ENCODE measurements at places on chromosomes 7 and 10.

DNA sequence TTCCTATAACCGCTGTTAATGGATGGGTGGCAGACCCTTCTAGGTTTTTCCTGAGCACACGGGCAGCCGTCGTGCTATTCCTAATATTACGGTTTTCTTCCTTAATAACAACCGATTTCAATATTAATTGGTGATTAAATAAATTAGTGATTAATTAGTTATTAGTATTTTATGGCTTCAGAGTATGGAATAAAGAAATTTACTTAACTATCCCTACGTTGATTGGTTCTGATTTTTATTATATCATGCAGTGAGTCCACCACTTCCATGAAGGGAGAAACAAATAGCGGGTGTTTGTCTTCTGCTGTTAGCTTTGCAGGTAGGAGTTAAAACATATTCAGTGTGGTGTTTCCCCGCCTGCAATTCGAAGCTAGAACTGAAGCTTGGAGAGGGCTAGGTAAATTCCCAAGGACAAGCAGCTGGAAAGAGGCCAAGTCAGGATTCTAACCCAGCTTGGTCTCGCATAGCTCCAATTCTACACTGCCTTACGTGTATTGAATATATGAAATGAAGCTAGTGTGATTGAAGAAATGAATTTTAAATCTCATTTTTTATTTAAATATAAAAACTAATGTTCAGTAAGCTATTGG is 928 bp upstream of the CSTF2T start:
- peak; percentile 60 for ATAC-seq

- no peak for ATAC-seq
Observed at GRCh38 chr7:98165827-98166667, 45.2 kb upstream of the BHLHA15 start.

- ATAC-seq = peak; percentile 69
Observed at GRCh38 chr7:138957753-138958390, 23.3 kb downstream of the KIAA1549 start.

- ATAC-seq = no peak
Observed at GRCh38 chr7:16354573-16354972, 66.8 kb downstream of the CRPPA start.

DNA sequence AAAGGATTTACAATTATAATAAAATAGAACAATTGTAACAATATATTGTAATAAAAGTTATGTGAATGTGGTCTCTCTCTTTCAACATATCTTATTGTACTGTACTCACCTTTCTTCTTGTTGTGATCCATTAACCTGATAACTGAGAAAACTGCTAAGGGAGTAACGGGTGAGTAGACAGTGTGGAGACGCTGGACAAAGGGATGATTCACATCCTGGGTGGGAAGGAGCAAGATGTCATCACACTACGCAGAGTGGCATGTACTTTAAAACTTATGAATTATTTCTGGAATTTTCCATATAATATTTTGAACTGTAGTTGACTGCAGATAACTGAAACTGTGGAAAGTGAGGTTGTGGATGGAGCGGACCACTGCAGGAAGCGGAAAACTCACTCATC is 91.2 kb upstream of the PLPP4 start:
- ATAC-seq = no peak

GRCh38 chr10:1287487-1287886 is 231.3 kb downstream of the WDR37 start:
- no peak for ATAC-seq

DNA sequence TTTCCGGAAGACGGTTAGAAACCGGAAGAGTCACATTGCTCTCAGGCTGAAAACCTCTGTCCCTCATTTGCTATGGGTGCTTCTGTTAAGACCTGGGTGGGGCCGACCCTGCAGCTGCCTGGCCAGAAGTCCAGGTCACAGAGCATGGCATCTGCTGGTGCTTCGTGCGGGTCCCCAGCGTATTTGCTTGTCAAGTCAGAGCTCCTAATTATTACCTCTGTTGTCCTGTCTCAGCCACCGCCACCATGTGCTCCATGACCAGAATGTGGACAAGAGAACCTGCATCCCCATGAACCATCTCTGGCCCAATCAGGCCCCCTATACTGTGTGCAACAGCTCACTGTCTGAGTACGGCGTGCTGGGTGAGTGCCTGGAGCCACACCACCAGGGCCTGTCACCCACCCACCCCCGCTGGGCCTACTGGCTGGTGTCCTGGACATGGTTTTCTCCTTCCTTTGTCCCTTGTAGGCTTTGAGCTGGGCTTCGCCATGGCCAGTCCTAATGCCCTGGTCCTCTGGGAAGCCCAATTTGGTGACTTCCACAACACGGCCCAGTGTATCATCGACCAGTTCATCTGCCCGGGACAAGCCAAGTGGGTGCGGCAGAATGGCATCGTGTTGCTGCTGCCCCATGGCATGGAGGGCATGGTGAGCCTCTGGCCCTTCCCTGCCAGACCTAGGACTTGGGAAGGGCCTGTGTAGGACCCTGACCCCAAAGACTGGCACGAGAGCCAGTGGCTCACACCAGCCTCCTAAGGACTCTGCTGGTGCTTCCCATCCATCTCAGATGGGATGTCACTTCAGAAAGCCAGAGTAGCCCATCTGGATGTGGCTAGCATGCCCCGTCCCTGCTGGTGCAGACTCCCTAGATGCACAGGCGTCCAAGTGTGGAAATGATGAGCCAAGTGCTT is 51.3 kb upstream of the ZMIZ2 start:
- ATAC-seq = no peak

DNA sequence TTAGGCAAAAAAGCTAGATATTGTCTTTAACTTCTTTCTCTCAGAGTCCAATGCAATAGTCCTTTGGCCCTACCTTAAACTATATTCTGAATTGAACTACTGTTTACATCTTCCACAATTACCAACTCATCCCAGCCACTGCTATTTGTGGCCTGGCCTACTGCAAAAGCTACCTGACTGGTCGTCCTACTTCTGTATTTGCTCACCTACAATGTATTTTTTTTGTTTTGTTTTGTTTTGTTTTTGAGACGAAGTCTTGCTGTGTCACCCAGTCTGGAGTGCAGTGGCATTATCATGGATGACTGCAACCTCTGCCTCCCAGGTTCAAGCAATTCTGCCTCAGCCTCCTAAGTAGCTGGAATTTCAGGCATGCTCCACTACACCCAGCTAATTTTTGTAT is 51.2 kb downstream of the ARL4A start:
- ATAC-seq = no peak

GRCh38 chr10:28744069-28744768 is 66.9 kb downstream of the BAMBI start:
- ATAC-seq = peak; percentile 96

GRCh38 chr7:38881015-38881414 is 28.0 kb downstream of the VPS41 start:
- ATAC-seq = no peak

DNA sequence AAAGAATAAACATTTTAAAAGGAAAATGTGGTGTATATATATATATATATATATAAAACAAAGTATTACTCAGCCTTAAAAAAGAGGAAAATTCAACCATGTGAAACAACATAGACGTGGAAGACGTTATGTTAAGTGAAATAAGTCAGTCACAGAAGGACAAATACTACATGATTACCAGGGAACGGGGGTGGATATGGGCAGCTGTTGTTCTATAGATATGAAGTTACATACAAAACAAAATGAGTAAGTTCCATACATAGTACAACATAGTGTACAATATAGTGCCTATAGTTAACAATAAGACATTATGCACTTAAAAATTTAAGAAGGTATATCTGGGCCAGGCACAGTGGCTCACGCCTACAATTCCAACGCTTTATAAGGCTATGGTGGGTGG is 48.8 kb downstream of the SGMS1 start:
- ATAC-seq = no peak

- ATAC-seq = no peak
Observed at GRCh38 chr7:121945066-121945465, 72.1 kb downstream of the PTPRZ1 start.

DNA sequence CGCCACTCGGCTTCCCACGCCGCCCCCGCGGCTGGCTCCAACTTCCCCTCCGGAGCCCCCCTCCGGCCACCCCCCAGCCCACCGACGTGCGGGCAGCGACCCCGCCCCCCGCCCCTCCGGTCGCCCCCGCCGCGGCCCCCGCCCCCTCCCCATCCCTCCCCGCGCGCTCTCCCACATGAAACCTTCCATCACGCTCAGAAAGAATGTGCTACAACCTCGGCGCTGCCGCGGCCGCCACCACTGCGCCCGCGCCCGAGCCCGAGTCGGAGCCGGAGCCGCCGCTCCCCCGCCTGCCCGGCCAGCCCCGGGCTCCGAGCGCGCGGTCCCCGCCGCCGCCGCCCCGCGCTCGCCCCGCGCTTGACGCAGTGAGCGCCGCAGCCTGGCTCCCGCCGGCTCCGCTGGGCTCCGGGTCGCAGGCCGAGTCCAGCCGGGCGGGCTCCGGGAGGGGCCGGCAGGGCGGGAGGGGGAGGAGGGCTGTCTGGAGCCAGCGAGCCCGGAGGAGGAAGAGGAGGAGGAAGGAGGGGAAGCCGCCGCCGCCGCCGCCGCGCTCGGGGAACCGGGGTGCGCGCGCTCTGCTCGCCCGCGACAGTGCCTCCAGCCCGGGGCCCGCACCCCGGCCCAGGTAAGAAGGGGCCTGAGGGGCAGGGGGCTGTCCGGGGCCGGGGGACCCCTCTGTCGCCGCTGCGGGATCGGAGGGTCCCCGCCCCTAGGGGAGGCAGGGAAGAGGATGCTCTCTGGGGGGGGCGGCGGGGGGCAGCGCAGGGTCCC is 4.3 kb upstream of the ELFN1 start:
- no peak for ATAC-seq

GRCh38 chr7:127417346-127417745 is 24.8 kb upstream of the ZNF800 start:
- no peak for ATAC-seq

GRCh38 chr7:149714910-149715471 is 58.4 kb downstream of the ZNF467 start:
- ATAC-seq = no peak

DNA sequence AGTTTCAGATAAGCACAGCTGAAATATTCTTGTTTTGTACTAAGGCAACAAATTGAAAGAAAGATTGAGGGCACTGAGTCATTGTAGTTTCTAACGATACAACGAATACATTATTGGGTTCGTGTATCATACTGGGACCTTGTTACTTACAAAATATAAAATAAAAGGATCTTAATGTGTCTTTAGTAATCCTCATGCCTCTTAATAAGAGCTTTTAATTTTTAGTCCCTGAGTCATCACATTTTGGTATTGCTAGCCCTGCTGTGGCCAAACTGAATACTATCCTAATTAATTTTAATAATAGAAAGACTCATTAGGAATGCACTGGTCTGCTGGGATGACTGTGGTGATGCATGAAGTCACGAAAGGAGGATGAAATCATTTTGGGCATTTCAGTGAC is 309.7 kb downstream of the EXOC4 start:
- peak; percentile 49 for ATAC-seq

DNA sequence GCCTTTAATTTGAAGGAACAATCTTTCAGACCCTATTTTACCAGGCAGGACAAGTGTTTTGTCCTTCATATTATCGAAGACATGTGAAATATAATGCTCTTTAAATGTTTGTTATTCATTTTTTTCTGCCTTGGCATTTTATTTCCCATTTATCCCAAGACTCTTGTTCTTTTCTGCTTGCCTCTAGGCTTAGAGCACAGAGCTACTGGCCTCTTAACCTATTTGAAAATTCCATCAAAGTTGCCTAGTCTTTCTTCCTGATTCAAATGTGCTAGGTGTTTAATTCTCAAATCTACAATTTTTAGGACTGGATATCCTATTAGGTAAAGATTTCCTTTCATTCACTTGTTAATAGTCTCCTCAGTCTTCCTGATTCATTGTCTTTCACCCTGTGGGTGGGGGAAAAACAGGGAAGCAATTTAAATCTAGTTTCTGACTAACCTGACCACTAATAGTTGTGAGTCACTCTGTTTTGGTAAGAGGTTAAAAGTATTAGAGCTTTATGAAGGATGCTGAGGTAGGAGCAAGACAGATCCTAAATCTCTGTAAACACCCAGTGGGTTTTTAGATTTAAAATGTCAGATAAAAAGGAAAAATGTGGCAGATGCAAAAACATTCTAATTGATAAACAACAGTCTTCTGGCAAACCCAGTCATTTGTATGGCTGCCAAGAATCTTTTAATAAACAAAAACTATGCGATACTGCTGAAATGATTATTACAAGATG is 1.5 kb downstream of the LIPK start:
- ATAC-seq = peak; percentile 73

- no peak for ATAC-seq
Observed at GRCh38 chr7:21722371-21722770, 179.5 kb downstream of the DNAH11 start.

DNA sequence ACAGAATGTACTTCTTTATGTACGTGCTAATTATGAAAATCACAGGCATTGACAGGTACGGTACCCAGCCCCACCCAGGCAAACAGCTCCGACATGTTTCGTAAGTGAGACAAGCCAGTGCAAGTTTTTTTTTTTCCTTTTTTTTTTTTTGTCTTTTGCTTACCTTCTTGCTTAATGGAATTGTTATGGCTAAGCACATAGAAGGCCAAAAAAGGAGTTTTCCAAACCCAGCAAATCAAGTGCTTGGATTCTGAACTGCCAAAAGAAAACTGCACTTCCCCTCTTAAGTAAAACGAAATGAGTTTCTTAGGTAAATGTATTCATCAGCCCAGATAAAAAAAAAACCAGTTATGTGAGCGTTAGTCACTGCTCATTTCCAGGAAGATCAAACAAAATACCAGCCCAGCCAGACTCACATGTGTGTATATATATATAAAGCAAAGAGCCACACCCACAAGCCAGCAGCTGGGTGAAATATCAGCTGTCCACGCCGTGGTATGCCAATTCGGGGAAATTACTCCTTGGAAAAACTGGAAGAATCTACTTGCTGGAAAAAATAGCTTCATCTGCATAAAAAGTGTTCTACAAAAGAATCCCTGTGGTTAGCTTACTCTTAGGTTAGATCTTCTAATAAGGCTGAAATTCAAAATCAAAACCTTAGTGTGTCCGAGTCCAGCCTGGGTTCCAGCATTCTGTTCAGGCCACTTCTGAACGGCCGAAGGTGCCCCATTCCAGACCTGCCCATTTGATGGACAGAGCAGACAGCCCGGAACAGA is 8.0 kb downstream of the KLF6 start:
- peak; percentile 67 for ATAC-seq

DNA sequence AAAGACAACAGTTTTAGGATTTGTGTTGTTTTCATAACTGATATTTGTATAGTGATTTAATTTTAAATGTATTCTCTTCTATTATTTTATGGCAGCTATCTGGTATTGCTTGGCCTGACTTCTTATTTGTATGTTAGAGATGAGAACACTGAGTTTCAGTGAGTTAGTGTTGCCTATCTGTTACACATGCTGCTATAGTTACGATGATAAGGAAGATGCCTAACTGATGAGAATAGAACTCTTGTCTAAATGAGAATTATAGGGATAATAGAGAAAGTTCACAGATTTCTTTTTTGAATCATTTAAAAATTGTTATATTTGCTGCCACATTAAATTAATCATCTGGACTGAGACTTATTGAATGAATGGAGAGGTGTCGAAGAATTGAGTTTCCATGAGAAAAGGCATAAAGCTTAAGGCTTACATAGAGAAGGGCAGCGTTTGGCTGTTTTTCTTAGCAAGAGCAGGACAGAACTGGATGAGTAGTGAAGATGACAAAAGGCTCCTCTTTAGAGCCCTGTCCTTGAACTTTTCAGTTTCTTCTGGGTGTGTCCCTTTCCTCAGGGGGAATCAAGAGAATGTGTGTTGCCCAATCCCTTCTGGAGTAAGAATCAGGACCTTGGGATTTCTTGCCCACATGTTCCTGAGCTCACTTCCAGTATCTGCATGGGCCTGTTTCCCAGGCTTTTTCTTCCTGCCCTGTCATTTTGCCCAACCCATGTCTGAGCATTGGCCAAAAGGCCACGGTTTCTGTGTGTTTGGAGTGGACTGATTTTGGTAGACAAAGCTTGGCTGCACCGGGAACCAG is 195.6 kb upstream of the CSTF2T start:
- no peak for ATAC-seq
